ENCODE measurements at places on chromosomes 5 and 9. TPM values are rescaled to one million over a fixed set of nuclear protein-coding genes. Genes with fewer than 3 reads are reported as not detected.

GRCh38 chr5:152472083-152472482, 67.0 kb upstream of the NMUR2 start:
- no peak for DNase-seq

Gene BTNL8
- 0.47 TPM for total RNA-seq

Gene MEIKIN
- 0.85 TPM for total RNA-seq

- no peak for DNase-seq
These were observed 50.4 kb downstream of the RUSC2 start for GRCh38 chr9:35540315-35540714.

- DNase-seq, result no peak
These were observed 12.0 kb downstream of the SAXO1 start for GRCh38 chr9:19020886-19021455.
